ENCODE measurements at places on chromosomes 1 and 21. TPM values are rescaled to one million over a fixed set of nuclear protein-coding genes. Genes with fewer than 3 reads are reported as not detected.

DNA sequence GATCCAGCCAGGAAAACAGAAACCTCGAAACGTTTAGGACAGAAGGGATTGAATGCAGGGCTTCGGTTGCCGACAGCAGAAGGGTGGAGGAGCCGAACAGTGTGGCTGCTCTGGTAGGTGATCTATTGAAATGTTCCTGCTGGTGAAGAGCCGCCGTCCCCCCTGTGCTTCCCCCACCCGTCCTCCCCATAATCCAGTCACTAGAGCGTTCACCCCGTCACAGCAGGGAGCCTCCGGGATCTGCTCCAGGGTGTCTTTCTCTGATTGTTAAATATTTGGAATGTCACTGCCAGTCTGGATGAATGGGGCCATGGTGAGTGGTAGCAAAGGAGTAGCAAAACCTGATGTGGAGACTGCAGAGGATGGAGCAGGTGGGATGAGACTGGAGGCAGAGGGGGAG is 255.1 kb upstream of the CSF3R start:
- DNase-seq, result no peak

GRCh38 chr21:42423197-42423675 is 19.5 kb downstream of the UBASH3A start:
- DNase-seq, result no peak

- no peak for DNase-seq
These were observed 7.0 kb downstream of the MRPL9 start for GRCh38 chr1:151756291-151756690.

GRCh38 chr1:43990271-43991199 is 864 bp upstream of the CCDC24 start:
- DNase-seq, result no peak

- DNase-seq, result no peak
These were observed 588 bp downstream of the FLVCR1 start for GRCh38 chr1:212858461-212859265.

DNA sequence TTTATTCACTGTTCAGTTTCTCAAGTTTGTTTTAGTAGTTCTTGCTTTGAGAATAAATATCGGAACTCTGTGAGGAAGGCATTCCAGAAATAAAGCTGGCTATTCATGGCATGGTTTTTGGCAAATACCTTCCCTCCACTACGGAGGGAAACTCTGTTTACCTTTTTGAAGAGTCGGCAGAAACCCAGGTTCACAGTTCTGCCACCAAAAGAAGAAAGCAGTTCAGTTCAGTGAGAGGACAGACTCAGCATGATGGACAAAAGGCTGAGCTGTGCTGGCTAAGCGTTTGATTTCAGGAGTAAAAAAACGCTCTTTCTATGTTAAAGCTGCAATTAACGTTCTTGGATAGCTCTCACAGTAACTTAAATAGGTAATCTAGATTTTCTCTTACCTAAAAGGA is 42.4 kb downstream of the CNN3 start:
- no peak for DNase-seq

DNA sequence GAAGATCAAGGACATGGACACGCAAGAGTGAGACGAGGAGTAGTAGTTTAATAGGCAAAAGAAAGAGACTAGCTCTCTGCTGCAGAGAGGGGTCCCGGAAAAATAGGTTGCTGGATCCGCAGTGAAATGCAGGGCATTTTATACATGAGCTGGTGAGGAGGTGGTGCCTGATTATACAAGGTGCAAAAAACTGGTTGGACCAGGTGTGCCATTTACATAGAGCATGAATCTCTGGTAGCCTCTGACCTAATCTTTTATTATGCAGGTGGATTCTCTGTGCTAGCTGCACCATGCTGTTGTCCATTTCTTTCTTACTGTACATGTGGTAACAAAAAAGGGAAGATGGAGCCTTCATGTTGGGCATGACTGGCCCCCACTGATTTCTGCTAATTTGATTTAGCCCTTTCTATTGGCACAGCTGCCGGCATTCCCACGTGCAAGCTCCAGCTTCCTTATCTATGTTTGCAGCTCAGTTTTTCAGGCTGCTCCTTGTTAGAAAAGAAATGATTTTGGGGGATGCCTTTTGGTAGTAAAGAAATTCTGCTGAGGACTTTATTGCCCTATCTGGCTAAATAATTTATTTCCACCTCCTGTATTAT is 548.1 kb downstream of the BRINP3 start:
- no peak for DNase-seq

- DNase-seq, result no peak
These were observed 140.5 kb downstream of the NTPCR start for GRCh38 chr1:233090746-233091494.

DNA sequence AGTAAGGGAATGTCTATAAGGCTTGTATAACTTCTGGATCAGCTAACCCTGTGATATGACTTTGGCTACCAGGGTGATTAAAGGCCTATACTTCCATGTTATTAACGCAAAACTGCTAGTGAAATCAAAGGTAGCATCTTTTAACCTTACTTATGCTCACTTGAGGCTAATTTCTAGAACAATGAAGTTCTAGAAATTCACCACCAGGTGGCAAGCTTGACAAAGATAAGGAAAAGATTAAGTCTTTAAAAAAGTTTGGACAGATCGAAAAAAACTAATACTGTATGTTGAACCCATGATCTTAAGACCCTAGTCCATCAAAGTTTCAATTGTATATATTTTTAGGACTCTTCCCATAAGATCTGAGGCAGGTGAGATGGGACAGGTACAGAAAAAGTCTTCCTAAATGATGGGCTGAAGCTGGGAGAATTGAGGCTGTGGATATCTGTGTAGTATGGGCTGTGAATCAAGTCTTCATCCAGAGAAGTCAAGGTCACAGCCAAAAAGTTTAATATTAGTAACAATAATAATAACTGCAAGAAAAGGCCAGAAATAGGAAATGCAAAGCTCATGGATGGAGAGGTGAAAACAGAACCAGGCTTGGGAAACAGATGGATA is 18.8 kb downstream of the KYAT3 start:
- no peak for DNase-seq

DNA sequence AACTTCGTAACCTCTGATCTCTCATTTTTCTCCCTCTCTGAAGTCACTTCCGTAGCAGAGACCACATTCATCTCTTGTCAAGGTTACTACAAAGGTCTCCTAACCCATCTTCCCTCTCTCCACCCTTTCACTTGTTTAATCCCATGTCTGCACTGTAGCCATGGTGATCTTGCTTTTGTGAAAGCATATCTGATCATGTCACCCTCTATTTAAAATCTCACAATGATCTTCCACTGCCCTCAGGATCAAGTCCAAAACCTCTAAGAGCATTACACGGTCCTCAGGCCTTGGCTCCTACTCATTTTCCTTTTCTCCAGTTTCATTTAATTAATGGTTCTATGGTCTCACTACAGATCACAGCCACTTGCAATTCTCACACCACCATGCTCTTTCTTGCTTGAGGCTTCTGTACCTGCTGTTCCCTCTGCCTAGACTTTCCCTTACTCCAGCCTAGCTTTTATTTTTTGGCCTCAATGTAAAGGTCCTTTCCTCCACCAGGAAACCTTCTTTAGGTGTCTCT is 12.1 kb downstream of the ARHGEF11 start:
- DNase-seq, result no peak

DNA sequence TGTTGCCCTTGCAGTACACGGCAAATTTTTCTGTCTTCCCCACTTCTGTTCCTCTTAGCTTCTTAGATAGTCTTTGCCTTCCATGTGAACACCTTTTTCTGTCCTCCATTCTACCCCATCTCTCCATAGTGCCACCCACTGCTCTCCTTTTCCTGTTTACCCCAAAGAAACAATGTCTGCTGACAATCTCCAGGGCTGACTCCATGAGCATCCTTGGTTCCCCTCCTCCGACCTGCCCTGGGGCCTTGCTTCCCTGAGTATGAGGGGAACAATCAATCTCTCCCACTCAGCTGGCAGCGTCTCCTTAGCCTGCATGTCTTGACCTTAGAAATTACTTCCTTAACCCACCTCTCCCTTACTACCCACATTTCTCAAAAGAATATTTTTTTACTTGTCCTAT is 12.3 kb upstream of the MYBPHL start:
- no peak for DNase-seq

- DNase-seq, result no peak
These were observed 104.5 kb downstream of the KCNJ15 start for GRCh38 chr21:38361324-38361723.

GRCh38 chr1:203199816-203200571 is 13.5 kb upstream of the CHI3L1 start:
- no peak for DNase-seq

DNA sequence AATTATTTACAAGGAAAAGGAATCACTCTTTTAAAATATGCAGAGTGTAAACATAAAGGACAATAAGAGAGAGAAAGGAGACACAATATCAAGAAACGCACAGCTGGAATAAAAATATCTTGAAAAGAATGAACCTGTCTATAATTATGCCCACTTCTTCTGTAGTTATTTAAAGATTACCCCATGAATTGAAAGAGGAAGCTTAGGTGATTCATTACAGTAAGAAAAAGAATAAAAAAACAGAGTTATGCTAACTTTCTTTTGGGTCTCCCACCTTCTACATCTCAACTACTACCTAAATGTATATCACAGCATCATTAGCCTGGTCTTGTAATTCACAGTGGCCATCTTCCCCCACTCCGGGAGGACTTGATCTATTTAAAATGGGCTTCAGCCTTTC is 182.1 kb downstream of the MRPL39 start:
- no peak for DNase-seq

- peak; percentile 75 for DNase-seq
These were observed 591 bp downstream of the SHC1 start for GRCh38 chr1:154969860-154970452.

DNA sequence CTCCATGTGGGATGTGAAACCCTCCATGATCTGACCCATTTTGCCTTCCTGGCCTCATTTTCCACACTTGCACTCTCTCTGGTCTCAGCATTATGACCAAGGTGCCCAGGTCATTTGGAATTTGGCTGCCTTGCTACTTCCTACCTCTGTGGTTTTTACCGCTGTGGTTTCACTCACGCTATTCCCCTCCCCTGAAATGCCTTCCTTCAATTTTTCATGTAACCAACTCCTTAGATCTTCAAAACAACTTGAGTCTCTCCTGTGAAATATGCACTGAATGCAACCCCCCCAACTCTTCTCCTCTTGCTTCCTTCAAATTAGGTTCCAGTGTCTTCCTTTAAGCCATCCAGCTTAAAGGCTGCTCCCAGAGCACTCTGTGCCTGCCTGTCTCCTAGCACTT is 50.1 kb downstream of the PHC2 start:
- no peak for DNase-seq

DNA sequence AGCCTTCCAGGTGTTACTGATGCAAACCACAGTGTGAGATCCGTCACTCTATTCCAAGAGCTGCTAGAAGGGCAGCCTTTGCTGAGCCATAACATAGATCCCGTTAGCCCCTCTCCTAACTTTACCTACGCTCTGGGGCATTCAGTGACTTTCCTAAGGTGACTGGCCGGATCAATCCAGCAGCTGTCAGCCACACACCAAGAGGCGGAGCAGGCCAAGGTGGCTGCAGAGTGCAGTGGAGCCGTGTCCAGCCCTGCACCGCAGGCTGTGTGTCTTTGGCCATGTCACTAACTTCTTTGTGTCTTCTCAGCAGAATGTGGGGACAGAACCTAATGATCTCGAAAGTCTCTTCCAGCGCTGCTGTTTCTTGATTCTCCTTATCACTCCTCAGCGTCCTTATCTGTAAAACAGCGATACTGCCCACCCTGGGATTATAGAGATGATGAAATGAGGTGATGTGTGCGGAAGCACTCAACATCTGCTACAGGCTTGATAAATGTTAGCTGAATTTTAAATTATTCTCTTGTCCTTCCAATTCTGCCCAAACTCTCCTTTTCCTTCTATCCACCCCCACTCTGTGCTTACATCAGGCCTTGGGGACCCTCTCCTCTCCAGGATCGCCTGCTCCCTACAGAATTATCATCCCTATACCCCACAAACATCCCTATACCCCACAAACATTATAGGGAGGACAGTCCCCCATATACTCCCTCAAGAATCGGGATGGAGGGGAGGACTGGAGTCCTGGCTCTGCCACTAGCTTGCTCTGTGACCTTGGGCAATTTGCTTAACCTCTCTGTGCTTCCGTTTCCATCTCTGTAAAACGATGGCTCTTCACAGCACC is 25.8 kb upstream of the LRRN2 start:
- DNase-seq, result no peak

GRCh38 chr1:39098546-39099250 is 72.5 kb downstream of the NDUFS5 start:
- DNase-seq, result peak; percentile 71

GRCh38 chr1:84834419-84835064 is 58.5 kb downstream of the LPAR3 start:
- DNase-seq, result no peak

DNA sequence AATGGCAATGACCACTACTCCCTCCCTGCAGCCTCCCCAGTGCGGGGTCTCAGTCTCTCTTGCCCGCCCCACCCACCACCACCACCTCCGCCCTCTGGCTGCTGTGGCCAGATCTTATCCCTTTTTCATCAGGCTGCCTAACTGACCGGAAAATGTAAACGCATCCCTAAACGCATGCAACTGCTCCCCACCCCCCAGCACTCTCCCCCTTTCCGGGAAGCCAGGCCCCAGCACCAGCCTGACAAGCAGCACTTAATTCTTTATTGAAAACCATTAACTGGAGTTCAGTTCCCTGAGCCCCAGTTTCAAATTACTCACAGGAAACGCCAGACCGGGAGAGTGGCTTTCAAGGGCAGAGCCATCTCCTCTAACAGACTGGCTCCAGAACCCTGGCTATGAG is 147.7 kb downstream of the DMRTA2 start:
- DNase-seq, result no peak

- DNase-seq, result no peak
These were observed 41.7 kb downstream of the UTP25 start for GRCh38 chr1:209869291-209870149.

DNA sequence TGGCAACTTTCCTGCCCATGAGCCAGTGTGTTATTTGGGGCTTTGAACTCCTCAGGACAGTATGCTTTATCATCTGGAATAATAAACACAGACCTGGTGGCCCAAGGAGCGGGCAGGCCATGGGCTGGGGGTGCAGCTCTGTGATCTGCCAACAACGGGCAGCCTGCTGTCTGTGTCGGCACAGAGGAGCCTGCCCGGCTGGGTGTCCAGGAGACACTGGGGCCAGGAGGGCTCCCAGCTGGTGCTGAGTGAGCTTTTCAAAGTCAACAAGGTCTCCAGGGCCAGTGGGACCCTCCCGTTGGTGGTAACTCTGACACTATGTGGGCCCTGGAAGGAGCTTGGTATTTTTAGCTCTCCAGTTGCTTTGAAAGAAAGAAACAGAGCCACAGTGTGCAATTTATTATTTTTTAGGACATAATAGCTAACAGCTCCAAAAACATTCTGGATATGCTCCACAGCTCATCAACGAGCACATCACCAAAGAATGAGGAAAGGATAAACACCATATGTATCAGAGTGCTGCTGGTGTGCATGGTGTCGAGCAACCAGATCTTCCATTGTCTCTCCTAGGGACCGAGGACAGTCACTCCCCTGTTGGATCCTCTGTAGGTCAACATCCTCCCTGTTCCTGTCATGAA is 488.7 kb upstream of the USP24 start:
- no peak for DNase-seq

Gene WDR64
- total RNA-seq, result 0.34 TPM

Gene PRKCZ
- 5.3 TPM for total RNA-seq

Gene LIX1L
- 78.1 TPM for total RNA-seq

Gene GPR52
- 4.6 TPM for total RNA-seq

Gene KIF26B
- 4.0 TPM for total RNA-seq

Gene S100A14
- 2.9 TPM for total RNA-seq

Gene RORC
- 0.18 TPM for total RNA-seq

Gene MAN1C1
- 18.0 TPM for total RNA-seq

Gene ARHGEF11
- 18.5 TPM for total RNA-seq

Gene PALMD
- 23.8 TPM for total RNA-seq

Gene SPRR3
- not detected for total RNA-seq

Gene KTI12
- total RNA-seq, result 8.9 TPM

Gene SPEN
- 90.3 TPM for total RNA-seq

Gene PHF13
- total RNA-seq, result 15.8 TPM

Gene FAM151A
- not detected for total RNA-seq

Gene MAN1A2
- 25.9 TPM for total RNA-seq

Gene NBPF4
- not detected for total RNA-seq
